ENCODE measurements at places on chromosomes 2 and 18.

DNA sequence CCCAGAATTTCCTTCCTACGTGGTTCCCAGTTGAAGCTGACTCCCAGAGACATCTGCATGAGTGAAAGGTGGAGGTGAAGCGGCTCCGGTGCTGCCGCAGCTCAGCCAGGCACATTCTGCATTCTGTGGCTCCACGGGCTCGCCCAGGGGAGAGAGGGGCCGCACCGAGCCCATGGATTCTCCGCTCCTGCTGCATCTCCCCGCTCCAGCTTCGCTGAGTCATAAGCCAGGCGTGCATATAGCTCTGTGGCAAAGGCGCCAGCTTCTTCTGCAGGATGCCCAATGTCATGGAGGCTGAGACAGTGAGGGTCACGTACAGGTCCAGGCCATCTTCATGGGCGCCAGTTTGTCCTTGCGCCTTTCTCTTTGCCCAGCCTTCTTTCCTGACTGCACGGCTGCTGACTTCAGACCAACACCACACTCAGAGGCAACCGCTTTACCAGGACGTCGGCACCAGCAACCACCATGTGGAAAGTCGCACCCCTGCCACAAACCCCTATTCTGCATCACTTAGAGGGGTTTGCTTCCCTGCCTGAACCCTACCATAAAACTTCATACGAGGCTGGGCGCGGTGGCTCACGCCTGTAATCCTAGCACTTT is 215.7 kb downstream of the MGAT5 start:
- DNase-seq = no peak

DNA sequence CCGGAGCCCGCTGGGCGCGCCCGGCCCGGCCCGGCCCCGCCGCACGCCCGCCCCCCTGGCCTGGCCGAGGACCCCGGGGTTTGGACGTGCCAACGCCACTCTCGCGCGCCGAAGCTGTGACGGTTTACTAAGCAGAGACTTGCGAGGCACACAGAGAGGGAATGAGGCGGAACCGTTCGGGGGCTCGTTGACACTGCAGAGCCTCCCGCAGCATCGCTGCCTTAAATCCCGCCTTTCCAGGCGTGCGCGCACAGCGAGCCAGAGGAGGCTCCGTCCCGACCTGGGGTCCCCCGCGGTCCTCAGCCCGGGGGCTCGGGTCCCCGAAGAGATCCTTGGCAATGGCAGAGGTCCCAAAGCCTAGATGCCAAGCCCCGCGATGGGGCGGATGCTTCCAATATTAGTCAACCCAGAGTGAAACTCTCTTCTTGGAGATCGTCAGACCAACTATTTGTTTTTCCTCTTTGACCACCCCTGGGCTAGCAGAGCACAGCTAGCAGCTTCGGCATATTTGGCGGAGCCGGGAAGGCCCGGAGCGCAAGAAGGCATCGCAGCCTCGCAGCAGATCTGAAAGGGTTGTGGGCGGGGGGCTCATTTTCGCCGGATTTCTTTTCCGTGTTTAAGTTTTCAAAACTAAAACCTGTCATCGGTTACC is at the start of gene ZNF385B:
Gene ZNF385B (minus strand): TSS at position 197 of the 652 bp plus-strand sequence.
- no peak for DNase-seq

DNA sequence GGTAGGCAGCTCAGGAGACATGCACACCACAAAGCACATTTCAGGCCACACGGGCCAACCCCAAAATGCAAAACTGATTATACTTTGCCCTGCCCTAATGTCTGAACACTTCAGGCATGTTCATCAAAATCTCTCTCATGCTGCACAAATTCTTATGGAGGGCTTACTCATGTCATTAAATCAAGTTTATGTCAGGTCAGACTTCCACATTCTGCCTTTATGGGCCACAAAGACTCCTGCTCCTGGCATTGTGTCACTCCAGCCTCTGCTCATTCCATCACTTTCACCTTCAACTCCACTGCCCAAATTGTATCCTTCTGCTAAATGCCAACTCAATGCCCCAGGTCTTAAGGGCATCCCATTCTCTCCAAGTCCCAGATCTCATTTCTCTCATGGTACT is 9.2 kb downstream of the UXS1 start:
- no peak for DNase-seq

- DNase-seq = no peak
These were observed 134.7 kb upstream of the CDH20 start for GRCh38 chr18:61198486-61198885.

DNA sequence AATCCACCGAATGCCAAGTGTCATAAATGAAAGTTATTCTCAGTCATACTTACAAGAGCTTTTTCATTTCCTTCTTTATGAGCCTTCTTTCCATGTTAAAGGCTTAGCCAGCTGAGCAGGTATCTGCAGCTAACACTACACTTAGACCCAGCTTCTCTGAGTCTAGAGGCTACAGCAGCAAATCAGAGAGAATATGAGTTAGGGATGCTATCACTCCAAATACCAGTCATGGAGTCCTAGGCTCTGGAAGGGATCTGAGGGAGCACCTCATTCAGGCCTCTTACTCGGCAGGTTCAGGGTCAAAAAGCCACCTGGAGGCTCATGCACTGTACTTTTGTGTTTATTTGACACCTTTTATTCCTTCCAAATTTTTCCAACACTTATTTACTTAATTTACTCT is 2.9 kb downstream of the C2orf80 start:
- DNase-seq = no peak

DNA sequence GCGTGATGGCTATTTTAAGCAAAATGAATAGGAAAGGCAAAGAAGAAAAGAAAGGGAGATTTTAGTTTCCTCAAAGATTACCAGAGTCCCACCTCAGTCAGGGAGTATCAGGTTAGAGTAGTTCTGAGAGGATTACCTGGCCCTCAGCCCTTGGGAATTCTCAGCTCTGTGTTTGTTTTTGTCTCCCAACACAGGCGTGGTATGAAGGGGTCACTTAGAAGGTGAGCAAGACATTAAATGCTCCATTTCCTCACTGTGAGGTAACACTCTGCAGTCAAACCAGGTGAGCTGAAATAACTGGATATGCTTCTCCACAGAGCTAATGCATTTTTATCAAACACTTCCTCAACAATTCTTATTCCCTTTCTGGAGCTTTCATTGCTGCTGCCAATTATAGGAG is 232.2 kb downstream of the IKZF2 start:
- DNase-seq = no peak

GRCh38 chr2:31980674-31981356 is 30.0 kb downstream of the MEMO1 start:
- DNase-seq = no peak

- no peak for DNase-seq
These were observed 295.1 kb downstream of the CNTNAP5 start for GRCh38 chr2:124320051-124320688.

DNA sequence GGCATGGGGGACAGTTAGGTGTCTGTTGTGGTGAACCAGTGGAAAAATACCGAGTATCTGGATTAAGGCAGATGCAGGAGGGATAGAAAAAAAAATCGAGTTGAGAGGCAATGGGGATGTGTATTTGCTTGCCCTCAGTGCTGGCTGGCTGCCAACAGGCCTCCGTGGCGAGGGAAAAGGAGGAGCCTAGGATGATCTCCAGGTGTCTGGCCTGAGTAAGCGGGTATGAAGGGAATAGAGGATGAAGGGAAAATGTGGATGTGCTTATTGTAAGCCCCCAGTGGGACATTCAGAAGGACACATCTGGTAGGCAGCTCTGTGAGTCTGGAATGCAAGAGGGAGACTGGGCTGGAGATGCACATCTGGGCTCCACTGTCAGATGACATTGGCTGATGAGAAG is 22.8 kb downstream of the KCNS3 start:
- DNase-seq = no peak

DNA sequence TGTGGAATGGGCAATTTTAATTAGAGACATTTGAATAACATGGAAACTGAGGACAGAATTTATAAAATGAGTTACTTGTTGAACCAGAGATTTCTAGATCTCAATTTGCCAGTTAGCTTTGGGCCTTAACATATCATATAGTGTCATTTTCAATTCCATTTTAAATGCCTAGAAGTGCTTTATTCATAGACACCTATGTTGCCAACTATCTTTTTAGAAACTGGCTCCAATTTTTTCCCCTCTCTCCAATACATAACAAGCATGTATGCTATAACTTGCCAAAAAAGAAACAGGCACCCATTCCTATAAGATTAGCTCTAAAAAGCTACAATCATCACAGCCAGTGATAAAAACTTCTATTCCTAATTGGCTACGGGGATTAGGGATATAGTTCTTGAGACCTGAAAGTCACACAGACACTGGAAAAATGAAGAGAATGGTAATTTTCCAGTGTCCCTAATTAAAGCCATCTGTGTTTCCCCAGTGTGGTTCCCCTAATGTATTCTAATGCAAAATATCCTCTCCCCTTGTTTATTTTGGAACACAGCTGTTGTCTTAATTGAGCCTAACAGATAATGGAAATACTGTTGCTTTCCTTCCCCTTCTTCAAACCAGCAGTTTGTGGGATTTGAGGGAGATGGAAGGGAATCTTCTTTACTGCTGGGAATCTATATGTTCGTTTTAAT is 205.5 kb upstream of the FSHR start:
- no peak for DNase-seq

DNA sequence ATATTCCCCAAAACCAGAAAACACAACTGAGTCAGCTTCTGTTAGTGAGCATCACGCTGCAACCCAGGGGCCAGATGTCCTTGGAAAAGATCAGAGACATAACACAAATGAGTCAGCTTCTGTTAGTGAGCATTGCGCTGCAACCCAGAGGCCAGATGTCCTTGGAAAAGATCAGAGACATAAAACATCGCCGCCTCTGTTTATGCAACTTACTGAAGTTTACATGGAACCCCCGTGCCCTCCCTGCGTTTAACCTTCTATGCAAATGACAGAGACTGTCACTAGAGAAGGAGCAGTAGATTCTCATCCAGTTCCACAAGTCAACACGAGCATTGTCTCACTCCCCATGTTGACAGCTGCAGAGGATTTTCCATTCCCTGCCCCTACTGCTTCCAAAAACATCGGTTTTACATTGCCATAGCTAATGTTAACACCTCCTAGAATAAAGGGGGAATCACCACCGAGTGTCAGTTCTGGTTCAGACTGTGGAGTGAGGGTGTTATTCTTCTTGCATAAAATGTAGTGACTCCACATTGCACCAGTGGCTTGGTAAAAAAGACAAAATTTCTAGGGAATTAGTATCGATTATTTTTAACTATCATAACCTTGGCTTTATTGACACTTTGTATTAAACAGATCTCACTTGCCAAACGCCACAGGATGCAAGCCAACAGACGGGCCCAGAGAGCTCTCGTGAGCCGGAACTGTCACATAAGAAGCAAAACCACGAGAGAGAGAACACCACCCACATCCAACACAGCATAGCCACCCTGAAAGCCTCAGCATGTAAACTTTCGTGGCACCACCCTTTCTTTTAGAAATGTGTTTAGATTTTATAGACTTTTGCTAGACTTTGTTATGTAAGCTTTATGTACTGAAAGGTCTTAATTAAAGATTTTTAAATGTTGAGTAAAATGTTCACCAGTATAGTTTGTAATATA is 87.7 kb downstream of the SH3YL1 start:
- no peak for DNase-seq

DNA sequence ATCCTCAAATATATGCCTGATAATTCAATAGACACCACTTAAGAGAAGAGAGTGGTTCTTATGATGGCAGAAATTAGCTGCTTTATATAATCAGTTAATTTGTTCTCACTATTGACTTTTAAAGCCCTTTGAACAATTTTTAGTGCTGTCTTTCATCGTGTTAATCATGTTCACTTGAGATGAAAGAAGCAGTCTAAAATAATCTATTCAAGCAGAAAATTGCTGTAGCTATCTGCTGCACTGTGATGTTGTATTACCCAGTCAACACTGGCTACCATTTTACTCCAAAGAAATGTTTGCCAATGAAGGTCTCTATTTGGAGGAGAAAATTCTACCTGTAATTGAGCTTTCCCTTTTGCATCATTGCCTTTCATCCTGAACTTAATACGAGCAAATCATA is 459.8 kb upstream of the FSIP2 start:
- no peak for DNase-seq

- DNase-seq = no peak
These were observed 67.2 kb downstream of the CUL3 start for GRCh38 chr2:224517963-224518362.

DNA sequence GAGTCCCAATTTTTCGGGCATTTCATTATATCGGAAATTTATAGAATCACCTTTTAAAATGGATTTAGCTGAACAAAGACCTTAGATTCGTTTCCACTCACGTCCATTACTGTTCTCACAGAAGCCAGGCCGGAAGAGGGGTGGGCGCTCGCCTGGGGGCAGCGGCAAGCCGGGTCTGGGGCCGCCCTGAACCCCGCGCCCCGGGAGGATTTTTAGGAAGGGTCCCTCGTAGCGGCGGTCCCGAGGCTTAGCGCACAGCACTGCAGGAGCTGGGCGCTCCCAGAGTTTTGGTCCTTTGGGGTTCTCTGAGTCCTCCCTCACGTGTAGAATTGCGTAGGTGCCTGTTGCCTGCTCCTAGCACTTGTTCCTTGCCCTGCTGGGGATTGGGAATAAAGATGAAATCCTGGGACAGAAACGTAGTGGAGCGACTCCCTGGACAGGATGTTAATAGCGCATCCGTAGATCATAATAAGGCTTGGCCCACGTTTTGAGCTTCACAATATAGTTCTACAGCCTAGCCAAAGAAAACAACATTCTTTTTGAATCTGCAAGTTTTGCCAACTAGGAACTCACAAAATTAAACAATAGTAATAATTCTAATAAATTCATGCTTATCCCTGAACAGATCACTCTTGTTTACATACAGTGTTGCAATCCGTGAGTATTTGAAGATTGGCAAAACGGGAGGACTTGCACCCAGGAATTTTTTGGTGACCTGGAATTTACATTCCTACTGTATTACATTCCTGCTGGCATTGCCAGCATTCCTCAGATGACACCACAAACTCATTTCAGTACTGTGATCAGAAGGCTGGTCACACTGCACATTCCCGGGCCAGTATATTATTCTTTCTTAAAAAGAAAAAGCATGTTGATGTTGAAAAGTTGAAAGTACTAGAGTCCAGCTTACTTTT is 875 bp downstream of the C18orf63 start:
- no peak for DNase-seq

DNA sequence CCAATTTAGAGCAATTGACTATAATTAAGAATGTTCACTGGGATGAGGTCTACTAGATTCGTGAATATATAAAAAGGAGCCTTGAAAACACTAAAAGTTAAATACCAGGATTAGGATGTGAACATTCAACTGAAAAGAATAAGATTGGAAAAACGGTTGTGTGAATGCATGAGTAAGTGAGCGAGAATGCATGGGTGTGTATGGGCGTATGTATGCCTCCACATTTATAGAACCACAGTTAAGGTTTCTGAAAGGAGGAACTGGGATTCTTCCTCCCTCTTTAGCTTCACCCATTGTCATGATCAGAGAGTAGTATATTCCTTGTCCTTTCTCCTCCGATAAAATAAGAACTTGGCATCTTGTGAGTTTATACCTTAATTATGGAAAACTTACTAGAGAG is 151.1 kb upstream of the UBE2E3 start:
- no peak for DNase-seq

GRCh38 chr2:214631406-214631805 is 178.1 kb downstream of the BARD1 start:
- DNase-seq = no peak

DNA sequence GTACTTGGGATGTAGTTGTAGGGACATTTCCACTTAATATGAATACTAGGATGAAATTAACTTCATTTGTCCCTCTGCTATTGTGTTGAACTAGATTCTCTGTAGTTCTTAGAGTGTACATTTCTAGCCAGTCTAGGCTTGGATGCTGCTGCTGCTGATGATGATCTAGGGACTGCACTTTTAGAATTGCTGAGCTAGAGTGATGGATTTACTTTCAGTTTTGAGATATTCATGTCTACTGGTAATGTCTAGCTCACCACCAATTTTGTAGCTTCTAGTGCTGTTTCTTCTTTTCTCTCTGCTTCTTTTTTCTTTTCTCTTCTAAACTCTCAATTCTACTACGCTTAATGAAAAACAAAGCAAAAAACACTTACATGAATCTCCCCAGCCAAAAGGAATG is 49.4 kb downstream of the MRPS9 start:
- DNase-seq = no peak

Data from 8988T (cell line).